ENCODE measurements at places on chromosomes 7 and 10. TPM values are rescaled to one million over a fixed set of nuclear protein-coding genes. Genes with fewer than 3 reads are reported as not detected.

DNA sequence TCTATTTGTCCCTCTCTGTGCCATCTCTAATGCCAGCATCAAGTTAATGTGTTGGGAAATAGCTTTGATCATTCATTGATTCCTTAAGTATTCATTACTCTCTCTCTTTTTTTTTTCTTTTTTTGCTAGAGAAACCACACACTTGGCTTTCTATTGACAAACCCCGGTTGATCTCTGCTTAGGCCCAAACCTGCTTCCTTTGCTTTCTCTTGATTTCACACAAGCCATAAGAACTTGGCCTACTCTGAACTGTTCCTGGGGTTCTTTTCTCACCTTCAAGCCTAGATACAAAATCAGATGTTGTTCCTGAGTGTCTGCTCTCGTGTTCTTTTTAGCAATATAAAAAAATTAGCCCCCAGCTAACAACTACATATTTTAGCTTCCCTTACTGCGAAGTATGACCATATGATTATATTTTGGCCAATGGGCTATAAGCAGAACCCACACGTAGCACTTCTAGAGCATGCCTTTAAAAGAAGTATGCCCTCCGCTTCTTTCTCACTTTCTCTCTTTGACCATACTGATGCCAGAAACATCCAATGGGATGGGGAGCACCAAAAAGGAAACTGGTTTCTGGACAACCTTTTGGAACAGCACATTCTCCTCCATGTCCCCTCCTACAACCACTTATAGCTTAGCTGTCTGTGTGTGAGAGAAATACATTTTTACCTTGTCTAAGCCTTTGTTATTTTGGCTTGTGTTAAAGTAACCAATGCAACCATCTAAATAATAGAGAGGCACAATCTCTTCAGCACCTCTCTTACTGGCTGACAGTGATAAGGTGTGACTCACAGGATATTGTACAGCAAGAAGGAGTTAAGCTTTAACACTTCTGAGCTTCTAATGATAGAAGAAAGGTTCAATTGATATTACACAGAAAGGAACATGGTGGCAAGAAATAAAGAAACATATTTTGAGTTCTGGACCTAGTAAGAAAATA, 96.6 kb upstream of the LRRN3 start:
- no peak overlapping the region for H3K4me3 ChIP-seq
- no peaks in the 10 kb centered on the region for H3K36me3 ChIP-seq
- H3K27ac ChIP-seq, result peak overlapping the region; percentile 78
- H3K27me3 ChIP-seq, result no peaks in the 10 kb centered on the region

DNA sequence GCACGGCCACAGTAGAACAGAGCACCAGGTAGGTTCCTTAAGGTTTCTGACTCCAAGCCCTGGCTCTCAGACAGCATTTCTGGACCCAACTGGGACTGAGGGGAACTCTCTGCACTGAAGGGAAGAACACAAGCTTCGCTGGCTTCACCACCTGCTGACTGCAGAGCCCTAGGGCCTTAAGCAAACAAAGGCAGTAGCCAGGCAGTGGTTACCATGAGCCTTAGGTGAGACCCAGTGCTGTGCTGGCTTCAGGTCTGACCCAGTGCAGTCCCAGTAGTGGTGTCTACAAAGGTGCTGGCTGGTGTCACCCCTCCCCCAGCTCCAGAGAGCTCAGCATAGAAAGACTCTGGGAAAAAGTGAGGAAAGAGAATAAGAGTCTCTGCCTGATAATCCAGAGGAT, 59.5 kb downstream of the SIRT1 start:
- H3K4me3 ChIP-seq, result no peak overlapping the region
- H3K4me1 ChIP-seq, result no peaks in the 10 kb centered on the region
- no peak for DNase-seq
- H3K27ac ChIP-seq, result no peak overlapping the region
- H3K27me3 ChIP-seq, result no peaks in the 10 kb centered on the region

- H3K4me3 ChIP-seq, result no peak overlapping the region
- no peak overlapping the region for H3K27ac ChIP-seq
- no peak for DNase-seq
- no peaks in the 10 kb centered on the region for H3K4me1 ChIP-seq
These were observed 8.4 kb downstream of the SLC26A5 start for GRCh38 chr7:103437623-103438022.

TUBB8 gene
- total RNA-seq, result not detected

DNA sequence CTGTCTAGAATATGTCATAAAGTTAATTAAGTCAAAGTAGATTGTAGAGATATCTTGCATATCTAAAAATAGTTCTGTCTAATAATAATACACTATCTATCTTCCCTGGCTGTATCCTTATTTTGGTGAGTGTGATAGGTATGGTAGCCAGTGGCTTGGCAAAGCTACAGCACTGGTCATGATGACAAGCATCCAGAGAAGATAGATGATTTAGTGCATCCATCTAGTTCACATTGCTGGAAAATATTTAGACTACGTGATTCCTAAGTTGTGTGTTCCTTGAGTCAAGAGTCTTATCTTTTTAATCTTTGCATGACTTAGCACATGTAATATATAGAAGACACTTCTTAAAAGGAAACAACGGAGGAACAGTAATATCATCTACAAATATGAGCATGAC, 711.2 kb upstream of the KCND2 start:
- H3K27ac ChIP-seq, result no peak overlapping the region
- H3K36me3 ChIP-seq, result no peaks in the 10 kb centered on the region
- H3K27me3 ChIP-seq, result no peaks in the 10 kb centered on the region
- no peaks in the 10 kb centered on the region for H3K4me1 ChIP-seq
- DNase-seq, result no peak

HOXA7 gene
- 0.36 TPM for total RNA-seq

GIMAP2 gene
- total RNA-seq, result 5.0 TPM

EMX2 gene
- total RNA-seq, result 0.25 TPM

MUC12 gene
- total RNA-seq, result 0.30 TPM

- H3K36me3 ChIP-seq, result no peaks in the 10 kb centered on the region
- no peak overlapping the region for H3K4me3 ChIP-seq
- H3K27me3 ChIP-seq, result no peaks in the 10 kb centered on the region
- DNase-seq, result no peak
- no peak overlapping the region for H3K27ac ChIP-seq
These were observed 15.6 kb downstream of the MBL2 start for GRCh38 chr10:52756966-52757365.

C10orf88 gene
- 5.6 TPM for total RNA-seq

- DNase-seq, result no peak
- no peak overlapping the region for H3K27ac ChIP-seq
- no peaks in the 10 kb centered on the region for H3K27me3 ChIP-seq
- no peak overlapping the region for H3K4me3 ChIP-seq
- peaks cover 24% of the 10 kb centered on the region for H3K4me1 ChIP-seq
- H3K36me3 ChIP-seq, result peaks cover 3% of the 10 kb centered on the region
These were observed 68.4 kb downstream of the PHTF2 start for GRCh38 chr7:77866786-77867536.

GRCh38 chr10:27388761-27389399, 115.2 kb upstream of the RAB18 start:
- H3K27me3 ChIP-seq, result peaks cover 15% of the 10 kb centered on the region
- DNase-seq, result peak; percentile 39
- H3K36me3 ChIP-seq, result no peaks in the 10 kb centered on the region
- no peak overlapping the region for H3K27ac ChIP-seq
- H3K4me3 ChIP-seq, result no peak overlapping the region
